ENCODE measurements at places on chromosomes 13 and 19. TPM values are rescaled to one million over a fixed set of nuclear protein-coding genes. Genes with fewer than 3 reads are reported as not detected.

The SIGLEC5 gene
- not detected for total RNA-seq

The ZNF578 gene
- total RNA-seq, result 1.5 TPM

The ATP7B gene
- 0.32 TPM for total RNA-seq

The ZNF730 gene
- total RNA-seq, result 0.22 TPM

The SBNO2 gene
- total RNA-seq, result 64.5 TPM

The PAK4 gene
- total RNA-seq, result 6.8 TPM

The DIRAS1 gene
- total RNA-seq, result 4.9 TPM

The ADAMTS10 gene
- 12.9 TPM for total RNA-seq

The FUT6 gene
- total RNA-seq, result not detected

The ANGPTL4 gene
- 11.4 TPM for total RNA-seq

The ZNF773 gene
- 33.7 TPM for total RNA-seq

The RASGRP4 gene
- not detected for total RNA-seq

The ZNF791 gene
- 11.9 TPM for total RNA-seq

The FAM124A gene
- total RNA-seq, result not detected

The SYNE4 gene
- not detected for total RNA-seq

Measured in GM23248 (cell line).